ENCODE measurements at places on chromosomes 4 and X. TPM values are rescaled to one million over a fixed set of nuclear protein-coding genes. Genes with fewer than 3 reads are reported as not detected.

DNA sequence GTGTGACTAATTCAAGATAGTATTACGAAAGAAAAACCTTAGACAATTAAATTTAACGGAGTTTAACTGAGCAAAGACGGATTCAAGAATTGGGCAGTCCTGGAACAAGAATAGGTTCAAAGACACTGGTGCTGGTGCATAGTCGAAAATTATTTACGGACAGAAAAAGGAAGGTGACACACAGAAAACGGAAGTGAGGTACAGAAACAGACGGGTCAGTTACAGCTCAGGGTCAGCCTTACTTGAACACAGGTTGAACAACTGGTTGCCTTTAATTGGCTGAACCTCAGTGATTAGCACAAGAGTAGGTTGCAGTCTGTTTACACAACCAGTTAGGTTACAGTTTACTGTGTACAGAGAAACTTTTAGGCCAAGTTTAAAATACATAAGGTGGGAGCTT lies 31.5 kb downstream of the KLHL8 start:
- DNase-seq: no peak

- no peak for DNase-seq
Observed at GRCh38 chr4:52081216-52081615, 30.1 kb downstream of the SPATA18 start.

DNA sequence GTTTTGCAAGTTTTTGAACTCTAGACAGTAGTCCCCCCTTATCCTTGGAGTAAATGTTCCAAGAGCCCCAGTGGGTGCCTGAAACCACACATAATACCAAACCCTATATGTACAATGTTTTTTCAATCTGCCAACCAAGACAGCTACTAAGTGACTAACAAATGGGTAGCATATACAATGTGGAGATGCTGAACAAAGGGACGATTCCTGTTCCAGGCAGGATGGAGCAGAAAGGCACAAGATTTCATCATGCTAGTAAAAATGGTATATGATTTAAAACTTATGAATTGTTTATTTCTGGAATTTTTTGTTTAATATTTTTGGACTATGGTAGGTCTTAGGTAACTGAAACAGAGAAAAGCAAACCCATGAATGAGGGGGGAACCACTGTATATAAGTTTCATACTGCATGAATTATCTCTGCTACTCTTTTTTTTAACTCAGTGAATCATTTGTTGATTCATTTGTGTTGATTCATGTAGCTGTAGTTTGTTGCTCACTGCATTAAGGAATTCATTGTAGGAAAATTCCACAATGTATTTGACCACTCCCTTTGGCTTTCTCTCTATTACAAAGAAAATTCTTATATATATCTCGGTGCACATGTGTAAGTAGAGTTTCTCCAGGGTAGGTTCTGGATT lies 21.9 kb upstream of the ANXA3 start:
- no peak for DNase-seq

DNA sequence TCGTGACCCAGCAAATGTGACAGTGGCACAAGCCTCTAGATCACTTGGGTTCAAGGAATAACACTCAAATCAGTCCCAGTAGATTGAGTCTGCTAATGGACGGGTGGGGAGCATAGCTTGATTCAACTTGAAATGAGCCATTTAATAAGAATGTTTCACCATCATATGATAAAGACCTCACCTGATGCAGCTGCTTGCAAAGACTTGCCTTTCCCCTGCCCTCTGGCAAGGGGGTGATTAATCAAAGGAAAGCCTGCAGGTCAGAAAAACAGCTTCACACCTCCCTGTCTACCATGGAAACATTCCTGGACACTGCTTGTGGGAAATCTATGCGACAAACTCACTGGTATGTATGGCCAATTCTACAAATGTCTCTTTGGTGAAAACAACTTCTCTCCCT lies 54.5 kb downstream of the CD99L2 start:
- DNase-seq: no peak

FHDC1 gene
- total RNA-seq: 3.3 TPM

All from occipital lobe (tissue), 3 donors.